Stimulated activated CD8-positive, alpha-beta memory T cell treated with anti-CD3 and anti-CD28 coated beads, Interleukin-7, amount 100 ng/mL, for 1 hour (primary cell): ENCODE measurements at places on chromosomes 4 and X.

GRCh38 chrX:47200385-47201150, 6.9 kb downstream of the UBA1 start:
- DNase-seq = no peak

- no peak for DNase-seq
Measured at GRCh38 chr4:8577046-8577445, 3.1 kb upstream of the GPR78 start.

- DNase-seq = no peak
Measured at GRCh38 chr4:2103127-2103842, 44.2 kb downstream of the NAT8L start.

GRCh38 chr4:121737846-121738554, 27.0 kb downstream of the SMIM43 start:
- no peak for DNase-seq

DNA sequence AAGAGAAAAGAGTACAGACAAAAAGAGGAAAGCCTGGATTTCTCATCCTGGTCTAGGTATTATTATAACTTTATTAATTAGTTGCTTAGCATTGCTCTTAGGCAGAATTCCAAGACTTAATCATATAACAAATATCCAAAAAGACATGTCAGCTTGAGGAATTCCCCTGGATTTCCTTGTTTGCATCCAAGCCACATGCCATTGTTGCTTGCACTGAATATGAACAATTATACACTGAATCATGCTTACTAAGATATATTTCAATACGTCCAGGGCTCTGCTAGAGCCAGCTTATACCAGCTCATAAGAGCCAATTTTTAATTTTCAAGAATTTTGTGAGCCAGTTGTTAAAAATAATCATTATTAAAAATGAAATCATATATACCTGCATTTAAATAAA, 5.5 kb upstream of the TLR10 start:
- DNase-seq = no peak

DNA sequence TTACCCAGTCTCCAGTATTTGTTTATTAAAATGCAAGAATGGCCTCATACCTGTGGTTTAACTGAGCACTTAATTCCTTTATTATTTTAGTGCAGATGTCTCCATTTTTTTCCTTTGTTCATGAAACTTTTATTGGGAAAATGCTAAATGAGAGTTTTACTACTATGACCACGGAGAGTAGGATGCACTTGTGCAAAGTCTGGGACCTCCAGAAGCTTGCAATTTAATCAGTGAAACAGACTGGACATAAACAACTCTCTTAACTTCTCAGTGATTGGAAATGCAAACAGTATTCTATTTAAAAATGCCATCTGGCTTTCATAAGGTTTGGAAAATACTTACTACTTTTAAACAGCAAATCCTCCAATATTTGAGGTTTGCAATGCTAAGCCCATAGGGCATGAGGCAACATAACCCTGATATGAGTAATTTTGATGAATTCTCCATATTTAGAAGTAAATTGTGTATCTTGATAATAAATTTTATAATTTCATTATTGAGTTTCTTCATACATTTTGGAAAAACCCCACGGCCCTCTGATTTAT, 718.7 kb upstream of the MAGEB2 start:
- DNase-seq = no peak

DNA sequence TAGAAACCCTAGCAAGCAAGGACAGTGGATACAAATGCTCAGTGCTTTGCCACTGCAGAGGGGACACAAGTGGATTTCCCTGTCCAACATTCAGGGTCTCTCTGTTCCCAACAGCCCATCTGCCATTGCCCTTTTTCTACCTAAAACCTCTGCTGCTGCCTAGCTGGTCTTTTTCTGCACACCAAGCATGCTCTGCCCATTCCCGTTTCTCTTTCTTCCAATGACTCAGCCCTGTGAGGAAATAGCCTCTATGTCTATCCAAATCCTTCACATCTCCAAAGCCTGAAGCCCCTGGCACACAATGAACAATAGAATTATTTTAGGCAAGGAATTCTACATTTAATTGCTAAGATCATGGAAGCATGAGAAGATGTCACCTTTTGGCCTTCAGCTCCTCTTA, 5.7 kb upstream of the AMELX start:
- DNase-seq = no peak

DNA sequence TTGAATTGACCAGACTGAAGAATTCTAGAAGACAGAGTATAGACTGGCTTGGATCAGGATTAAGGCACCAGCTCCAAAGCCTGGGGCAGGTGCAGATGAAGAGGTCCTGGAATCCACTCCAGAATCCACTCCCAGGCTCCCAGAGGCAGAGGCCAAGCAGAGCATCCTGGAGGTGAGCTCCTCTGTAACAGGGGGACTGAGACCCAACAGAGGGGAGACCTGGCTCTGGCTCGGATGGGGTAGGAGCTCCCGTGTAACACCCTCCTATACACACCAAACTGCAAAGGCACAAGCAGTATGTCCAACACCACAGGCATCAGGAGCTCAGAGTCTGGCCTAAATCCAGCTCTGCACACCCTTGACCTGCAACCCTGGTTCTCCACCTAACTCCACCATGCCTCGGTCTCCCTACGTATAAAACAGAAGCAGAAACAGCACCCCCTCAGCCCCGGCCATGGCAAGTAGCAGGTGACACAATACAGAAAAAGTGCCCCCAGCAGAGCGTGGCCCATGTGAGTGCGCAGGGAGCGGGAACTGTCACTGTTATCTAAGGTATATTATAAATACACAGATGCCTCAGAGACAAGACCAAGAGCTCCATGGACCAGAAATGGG, 14.9 kb downstream of the RNF212 start:
- no peak for DNase-seq

DNA sequence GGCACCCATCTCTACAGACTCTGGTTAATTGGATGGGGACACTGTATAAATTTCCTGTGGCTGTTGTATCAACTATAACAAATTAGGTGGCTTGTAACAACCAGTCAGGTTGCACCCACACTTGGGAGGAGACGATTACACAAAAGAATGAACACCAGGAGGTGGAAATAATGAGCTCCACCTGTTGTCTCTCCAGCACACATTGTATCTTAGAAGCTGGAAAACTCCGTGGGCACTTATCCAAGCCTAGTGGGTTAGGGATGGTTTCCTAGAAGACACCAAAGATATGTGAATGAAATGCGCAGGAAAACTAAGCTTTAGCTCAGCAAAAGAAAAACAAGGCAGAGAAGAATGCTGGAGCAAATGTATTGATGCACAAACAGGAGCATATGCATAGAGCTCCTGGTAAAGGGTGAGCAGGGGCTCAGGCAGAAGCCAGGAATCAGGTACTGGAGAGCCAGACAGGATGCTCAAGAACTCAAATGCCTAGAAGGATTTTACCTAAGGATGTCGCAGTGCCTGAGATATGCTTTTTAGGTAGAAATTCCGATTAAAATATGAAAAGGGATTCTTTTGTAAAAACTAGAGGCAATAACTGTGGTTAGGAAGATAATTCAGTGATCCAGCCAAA, 111.7 kb downstream of the GALNTL6 start:
- no peak for DNase-seq

- DNase-seq = no peak
Measured at GRCh38 chr4:72564184-72564583, 4.8 kb downstream of the ADAMTS3 start.

GRCh38 chr4:189780391-189780790, 160.3 kb upstream of the FRG1 start:
- no peak for DNase-seq

DNA sequence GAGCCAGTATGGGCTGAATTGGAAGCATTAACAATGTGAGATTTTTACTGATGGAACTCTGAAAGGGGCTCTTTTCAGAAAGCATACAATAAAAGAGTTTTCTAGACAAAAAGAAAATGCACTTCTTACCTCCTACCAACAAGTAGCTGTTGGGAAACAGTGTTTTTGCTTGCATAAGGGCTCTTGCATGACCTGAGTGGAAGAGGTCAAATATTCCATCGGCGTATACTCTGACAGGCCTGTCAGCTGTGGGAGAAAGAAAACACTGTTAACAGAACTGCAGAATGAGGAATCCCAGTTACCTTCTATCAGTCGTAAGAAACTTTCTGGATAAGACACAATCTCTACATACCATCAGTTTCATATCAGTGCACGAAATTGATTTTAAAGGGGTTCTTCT, 39.5 kb downstream of the PCYT1B start:
- no peak for DNase-seq

DNA sequence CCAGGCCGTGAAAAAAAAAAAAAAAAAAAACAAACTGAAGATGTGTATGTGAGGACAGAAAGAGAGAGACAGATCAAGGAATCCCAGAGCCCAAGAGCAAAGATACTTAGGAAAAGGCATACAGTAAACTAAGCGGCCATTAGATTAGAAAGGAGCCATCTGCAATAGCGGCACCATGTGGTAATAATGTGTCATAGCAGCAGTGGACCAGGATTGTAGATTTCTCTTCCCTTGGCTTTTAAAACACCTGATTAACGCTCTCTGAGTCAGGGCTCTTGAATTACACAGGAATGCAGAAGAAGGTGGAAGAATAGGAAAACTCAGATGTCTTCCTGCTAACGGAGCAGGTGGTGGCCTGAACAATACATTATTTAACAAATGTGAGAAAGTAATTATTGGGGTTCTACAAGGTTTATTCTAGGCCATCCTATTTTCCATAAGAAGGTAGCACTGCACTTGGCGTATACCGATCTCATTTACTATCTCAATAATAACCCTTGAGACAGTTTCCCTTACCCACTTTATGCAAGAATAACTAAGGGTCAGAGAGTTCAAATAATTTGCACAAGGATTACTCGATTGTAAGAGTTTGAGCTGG, 182.7 kb downstream of the KCNIP4 start:
- DNase-seq = no peak

DNA sequence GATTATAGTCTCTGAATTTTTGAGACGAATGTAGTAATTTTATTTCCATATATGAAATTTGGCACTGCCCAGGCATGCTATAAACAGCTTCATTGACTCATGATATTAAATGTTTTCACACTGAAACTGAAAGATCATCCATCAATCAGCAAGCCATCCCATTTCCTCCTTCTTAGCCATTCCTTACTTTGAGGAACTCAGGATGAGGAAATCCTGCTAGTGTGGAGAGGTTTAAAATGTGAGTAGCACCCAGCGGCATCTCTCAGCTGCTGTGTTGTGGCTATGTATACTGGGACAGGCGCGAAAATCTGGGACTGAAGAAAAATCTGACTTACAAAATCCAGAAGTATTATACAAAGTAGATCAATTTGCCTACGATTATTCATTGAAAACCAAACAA, 52.1 kb downstream of the PTCHD1 start:
- no peak for DNase-seq

DNA sequence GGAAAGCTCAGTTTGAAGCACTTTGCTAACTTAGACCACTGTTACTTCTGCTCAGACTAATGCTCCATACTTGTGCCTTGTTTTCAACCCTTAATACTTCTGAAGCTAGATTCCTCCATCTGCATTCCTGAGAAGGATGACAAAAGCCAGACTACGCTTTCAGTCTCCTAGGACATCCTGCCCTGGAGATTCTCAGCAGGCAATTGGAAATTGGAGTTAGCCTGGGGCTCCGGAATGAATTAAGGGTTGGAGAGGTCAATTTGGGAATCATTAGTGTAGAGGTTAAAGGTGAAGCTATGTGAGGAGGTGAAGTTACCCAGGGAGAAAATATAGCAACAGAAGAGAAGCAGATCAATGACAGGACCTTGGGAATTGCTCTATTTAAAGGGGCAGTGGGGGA, 215.9 kb upstream of the MBNL3 start:
- no peak for DNase-seq

- DNase-seq = no peak
Measured at GRCh38 chrX:85111347-85111746, 107.7 kb downstream of the APOOL start.

GRCh38 chrX:11290416-11291102, 2.7 kb upstream of the AMELX start:
- DNase-seq = no peak

DNA sequence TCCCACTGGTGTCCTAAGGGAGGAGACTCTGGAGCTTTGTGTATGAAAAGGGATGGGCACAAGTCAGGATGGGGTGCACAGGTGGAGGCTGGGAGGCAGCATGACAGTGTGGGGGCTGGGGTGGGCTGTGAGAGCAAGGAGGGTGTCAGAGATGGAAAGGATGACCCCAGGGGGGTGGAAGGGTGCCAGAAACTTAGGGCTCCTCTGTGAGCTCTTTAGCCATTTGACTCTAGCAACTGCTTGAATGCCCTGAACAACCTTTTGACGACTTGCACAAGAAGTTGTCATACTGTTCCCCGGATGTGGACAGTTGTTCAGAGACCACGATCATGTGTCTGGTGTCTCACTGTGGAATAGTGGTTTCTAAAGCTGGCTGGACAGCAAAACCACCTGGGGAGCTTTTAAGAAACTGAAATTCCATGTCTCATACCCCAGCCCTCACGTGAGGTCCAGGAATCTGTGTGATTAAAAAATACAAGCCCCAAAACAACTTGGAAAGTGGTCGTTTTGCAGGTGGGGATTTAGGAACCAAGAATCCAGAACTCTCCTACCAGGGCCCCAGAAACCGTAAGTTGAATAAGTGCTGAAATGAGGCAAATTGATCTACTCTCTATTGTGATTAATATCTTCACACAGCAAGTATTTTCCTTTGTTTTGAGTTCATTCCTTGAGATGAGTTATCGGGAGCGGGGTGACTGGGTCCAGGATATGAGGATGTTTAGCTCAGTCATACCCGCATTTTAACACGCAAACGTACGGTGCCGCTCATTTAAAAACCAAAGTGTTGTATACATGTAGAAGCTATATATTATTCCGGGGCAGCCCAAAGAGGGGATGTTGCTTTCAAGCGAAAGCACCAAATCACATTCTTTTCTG, 3.4 kb downstream of the RHOH start:
- no peak for DNase-seq

DNA sequence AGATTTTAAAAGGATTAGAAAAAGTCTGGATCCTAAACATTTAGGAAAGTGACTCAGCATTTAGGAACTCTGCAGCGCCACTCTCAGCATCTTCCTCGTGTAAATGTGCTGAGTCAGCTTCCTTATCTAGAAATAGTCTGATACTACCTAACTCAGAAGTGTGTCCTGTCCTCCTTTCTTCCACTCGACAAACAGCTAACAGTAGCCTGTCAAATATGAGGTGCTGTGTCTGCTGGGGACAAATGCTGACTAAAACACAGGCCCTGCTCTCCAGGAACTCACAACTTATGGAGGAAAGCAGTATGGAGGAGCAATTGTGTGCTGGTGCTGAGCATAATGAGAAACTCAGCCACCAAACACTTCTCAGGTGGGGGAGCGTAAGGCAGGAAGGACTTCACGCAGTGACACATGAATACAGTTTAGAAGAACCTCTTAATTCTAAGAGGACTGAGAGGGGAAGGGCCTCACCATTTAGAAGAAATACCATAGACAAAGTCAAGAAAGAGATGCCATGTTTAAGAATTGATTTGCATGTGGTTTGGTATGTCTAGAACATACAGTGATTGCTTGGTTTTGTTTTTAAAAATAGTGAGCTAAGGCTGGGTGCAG, 125.3 kb downstream of the SOWAHB start:
- DNase-seq = no peak
